ENCODE measurements at places on chromosomes 2 and 18.
A peak's percentile ranks its signal among the peaks of the same experiment; 100 is the strongest.

DNA sequence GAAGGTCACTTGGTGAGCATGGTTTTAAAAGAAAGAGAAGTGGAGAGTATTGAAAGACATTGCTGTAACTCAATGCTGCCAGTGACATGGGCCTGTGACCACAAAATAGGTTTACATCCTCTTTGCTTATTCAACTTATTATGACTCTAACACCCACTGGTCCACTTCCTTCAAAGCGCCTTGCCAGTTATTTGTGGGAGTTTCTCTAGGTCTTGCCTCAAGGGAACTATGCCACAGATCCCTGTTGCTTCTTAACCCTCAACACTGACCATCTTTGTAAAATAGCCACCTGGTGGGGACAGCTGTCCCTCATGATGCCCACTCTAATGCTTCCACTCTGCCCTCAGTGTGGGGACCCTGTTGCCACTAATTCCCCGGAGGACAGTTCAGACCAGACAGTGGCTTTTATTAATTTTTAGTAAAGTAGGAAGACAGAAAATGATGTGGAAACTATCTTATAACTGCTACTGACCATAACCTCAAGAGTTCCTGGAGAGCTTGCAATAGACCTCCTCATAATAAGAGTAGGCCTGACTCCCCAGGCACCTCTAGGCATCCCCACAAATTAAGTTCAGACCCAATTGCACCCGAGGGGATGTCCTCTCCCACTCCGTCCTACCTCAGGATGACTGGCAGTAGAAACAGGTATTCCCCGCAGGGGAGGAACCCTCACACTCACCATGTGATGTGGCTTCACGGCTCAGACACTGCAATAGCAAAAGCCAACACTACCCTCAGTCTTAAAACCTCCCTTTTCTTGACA lies 31.3 kb upstream of the SLC25A52 start:
- DNase-seq, result no peak

DNA sequence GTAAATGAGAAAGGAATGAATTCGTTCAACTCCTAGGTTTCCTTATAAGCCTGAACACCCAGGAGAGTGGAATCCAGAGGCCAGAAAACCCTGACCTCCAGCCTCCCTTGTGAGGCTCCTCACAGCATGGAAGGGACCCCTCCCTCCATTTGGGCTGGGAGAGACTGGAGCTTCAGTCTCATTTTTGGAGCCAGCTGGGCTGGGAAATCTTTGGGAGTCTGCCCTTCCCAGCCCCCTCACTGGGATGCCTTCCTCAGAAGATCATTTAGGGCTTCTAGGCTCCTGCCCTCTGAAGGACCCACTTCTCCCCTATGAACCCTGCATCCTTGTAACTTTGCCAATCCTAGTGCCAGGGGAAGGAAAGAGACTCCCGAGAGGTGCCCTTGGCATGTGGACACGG lies 346.1 kb downstream of the CYP26B1 start:
- no peak for DNase-seq

- DNase-seq, result no peak
Measured at GRCh38 chr2:144996225-144996795, 476.4 kb upstream of the ZEB2 start.

DNA sequence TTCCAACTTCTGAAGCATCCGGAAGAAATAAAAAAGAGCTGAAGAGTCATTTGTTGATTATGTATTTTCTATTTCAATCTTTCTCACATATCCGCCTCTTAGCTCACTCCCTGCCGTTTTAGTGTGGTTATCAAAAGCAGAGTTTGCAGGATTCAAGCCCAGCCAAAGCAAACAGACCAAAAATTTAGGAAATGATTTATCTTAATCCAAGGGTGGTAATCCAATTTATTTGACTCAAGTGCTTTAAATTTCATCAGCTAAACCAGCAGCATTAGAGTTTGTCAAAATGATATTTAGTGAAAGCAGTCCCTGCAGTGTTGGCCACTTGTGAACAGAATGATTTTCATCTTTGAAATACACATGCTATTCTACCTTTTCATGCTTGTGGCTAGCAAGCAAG lies 129.3 kb upstream of the CCDC68 start:
- no peak for DNase-seq

- DNase-seq, result no peak
Measured at GRCh38 chr2:96903815-96904214, 33.9 kb upstream of the SEMA4C start.

- peak; percentile 8 for DNase-seq
Measured at GRCh38 chr2:45014016-45014702, 4.9 kb upstream of the SIX2 start.

DNA sequence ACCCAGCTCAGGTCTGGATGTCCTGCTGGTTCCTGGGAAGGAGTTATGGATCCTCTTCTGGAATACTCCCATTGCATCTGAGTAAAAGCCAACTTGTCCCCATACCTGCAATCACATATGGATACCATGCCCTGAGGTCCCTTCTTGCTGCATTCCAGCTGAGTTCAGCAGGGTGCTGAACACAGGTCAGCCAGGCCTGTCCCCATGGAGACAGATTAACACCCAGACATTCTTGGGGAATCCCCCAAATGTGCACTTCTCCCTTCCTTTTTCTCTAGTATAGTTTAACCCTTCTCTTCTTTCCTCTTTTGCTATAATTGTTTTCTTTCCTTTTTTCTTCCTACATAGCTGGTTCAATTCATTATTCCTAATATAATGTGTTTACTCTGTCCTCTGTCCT lies 799.6 kb upstream of the HS6ST1 start:
- no peak for DNase-seq

Data from globus pallidus (tissue), 1 donor.